WTC11 (cell line): ENCODE measurements at places on chromosomes 2 and 18. TPM values are rescaled to one million over a fixed set of nuclear protein-coding genes. Genes with fewer than 3 reads are reported as not detected.

TANC1 gene
- total RNA-seq: 8.5 to 11.6 TPM (median 8.7 TPM) in 3 replicates

MITD1 gene
- 33.1 to 37.1 TPM (median 34.7 TPM) in 3 replicates for total RNA-seq

FIGN gene
- total RNA-seq: 19.4 to 23.8 TPM (median 23.1 TPM) in 3 replicates

TTC32 gene
- total RNA-seq: 9.9 to 10.6 TPM (median 10.0 TPM) in 3 replicates

TCF23 gene
- 0.05 to 0.14 TPM (median 0.13 TPM) in 3 replicates for total RNA-seq
